ENCODE measurements at places on chromosomes 3 and 15.

DNA sequence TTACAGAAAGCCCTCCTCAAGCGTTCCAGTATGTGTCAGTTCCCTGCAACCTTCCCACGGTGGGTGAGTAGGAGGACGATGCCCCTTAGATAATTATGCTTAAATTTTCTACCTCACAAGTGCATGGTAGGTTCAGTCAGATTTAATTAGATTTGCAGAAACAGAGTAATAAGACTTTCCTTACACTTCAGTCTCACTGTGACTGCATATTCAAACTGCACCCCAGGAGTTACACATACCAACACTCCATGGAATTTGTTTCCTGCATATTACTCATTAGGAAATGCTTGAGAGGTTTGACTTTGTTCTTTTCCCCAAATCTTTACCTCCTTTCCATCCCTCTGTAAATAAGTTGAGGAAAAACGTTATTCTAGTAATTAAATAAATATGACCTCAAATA lies 108.8 kb downstream of the ARRDC4 start:
- no peak for DNase-seq

DNA sequence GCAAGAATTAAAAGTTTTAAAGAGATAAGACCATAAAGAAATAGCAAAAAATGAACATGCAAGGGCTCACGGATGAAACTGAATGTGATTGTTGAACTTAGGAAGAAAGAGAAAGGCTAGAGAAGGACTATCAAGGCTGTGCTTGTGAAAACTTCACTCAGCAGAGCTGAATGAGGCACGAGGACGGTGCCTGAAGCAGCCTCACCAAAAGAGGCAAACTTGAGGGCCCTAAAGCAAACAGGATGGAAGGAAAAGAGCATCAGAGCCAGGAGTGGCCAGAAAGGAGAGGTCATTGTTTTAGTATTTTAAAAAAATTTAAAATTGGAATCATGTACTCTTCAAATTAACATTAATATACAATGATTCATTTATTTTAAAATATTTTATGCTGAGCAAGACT lies 191.2 kb upstream of the SOX14 start:
- no peak for DNase-seq

GRCh38 chr15:37028625-37029296 lies 71.6 kb downstream of the MEIS2 start:
- no peak for DNase-seq

DNA sequence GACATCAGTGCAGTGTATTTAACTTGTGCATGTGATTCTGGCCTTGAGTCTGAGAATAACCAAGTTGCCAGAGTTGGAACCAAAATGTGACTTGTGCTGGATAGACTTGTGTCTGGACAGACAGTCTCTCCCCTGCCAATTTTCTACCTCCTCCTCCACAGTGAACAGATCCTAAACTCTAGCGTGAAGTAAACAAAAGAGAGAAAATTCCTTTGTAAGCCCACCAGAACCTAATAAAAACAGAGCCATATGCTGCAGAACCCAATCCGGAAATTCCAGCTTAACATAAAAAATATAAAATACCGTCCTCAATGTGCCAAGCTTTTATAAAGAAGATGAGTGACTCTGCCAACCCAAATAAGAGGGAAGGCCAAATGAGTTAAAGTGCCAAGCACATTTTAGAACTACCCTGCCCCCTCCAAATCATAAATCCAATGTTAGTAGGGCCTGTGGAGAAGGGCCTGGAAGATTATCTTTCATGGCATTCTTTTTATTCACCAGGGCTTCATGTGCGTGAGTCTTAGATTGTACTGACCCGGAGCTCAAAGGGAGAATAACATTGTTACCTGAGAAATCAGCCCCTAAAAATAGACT lies 344.6 kb upstream of the PROK2 start:
- no peak for DNase-seq

GRCh38 chr15:100334015-100334414 lies 7.8 kb downstream of the ADAMTS17 start:
- DNase-seq, result no peak

- DNase-seq, result no peak
Observed at GRCh38 chr15:100762289-100762688, 117.3 kb upstream of the ALDH1A3 start.

DNA sequence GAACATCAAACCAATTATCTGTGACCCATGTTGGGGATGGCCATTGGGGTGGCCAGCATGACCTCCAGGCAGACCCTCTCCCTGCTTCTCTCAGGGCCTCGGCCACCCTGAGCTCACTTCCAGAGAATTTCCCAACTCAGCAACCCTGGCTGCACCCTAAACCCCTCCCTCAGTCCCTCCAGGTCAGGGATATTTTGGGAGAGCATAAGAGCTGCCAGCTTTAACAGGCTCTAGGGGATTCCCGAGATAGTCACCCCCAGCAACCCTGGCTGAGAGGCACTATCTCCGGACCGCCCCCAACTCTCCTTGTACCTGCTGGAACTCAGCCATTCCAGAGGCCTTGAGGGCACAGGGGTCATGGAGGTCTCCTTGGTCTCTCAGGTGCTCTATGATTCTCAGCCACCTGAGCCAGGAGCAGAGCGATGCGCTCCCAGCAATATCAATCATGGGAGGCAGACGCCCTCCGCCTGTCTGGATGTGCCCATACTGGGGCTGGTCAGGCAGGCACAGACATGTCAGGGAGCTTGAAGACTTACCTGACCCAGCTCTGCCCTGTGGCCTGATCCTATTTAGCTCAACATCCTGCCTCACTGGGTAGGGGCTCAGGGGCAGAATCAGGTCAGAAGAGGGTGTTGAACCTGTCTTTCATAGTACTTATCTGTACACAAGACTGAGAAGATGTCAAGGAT lies 34.9 kb upstream of the CILP start:
- no peak for DNase-seq

DNA sequence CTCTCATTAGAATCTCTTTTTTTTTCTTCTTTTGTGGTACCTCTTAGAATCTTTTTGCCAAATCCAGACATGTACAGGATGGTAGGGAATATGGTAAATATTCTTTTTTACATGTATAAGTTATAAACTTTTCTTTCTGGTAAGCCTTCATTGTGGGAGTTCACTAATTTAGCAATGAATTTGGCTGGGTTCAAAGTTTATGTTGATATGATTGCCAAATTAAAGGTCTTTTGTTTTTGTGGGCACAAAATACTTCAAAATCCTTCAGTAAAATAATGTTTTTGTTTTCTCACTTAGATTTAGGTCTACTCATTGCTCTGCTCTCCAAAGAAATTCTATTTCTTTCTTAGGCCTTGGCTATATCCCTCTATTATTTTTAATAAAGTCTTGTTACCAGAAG lies 1405.9 kb upstream of the ALCAM start:
- DNase-seq, result no peak

GRCh38 chr3:148790851-148791735 lies 36.5 kb upstream of the CPB1 start:
- DNase-seq, result no peak

GRCh38 chr3:100682854-100683760 lies 26.2 kb upstream of the TFG start:
- DNase-seq, result no peak

- DNase-seq, result no peak
Observed at GRCh38 chr3:158260392-158260791, 150.5 kb downstream of the RSRC1 start.

GRCh38 chr15:58057559-58057958 lies 8.0 kb downstream of the ALDH1A2 start:
- no peak for DNase-seq

DNA sequence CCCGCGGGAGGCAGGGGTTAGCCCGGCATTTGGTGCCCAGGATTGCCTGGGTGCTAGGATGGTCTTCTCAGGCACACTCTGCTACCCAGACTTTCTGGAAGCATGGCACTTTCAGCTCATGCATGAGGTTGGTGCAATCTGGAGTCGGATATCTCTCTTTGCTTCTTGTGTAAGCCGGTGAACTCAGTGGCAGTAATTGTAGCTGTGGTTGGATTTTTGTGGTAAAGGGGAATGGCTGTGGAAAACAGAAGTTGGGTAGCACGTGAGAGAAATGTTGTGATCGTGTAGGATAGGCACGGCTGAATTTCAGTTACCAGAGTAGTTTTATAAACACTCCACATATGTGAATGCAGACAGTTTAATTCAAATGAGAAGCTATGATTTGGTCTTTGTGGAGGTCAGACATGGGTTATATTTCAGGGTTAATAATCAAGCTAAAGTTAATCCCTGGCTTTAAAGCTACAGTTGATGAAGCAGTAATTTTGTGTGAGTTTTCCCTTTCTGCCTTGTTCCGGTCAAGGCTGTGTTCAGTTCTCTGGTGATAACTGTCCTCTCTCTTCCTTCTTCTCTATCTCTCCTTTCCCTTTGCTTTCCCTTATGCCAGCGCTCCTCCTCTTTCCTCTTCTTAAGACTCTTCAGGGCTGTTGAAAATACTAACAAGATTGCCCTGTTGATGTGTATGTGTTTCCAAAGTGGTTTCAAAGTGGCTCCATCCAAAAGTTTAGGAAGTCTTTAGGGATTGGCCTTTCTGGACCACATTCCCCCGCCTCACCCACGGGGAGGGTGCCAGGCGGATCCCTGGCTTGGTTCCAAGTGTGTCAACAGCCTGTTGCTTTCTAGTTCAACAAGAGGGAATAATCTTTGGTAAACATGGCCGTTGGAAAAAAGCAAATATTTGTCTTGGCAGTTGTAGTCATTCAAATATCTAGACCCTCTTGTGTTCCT lies 404.6 kb upstream of the C2CD4B start:
- DNase-seq, result no peak

DNA sequence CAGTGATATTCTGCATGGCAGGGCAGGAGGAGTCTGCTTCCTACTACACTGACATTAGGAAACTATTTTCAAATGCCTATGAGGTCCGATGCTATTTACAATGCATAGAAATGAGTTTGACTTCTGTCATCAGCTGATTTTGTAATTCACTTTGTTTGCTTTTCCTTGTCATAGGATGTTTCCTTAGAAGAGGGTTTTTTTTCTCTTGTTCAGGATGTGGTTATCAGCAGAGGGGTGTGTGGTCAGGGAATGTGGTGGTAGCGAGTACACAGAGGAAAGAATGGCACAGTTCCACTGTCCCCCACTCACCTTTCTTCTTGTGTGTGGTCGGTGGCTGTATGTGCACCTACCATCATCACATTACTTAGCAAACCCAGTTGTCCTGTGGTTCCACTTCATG lies 231.5 kb downstream of the LRTM1 start:
- DNase-seq, result no peak

DNA sequence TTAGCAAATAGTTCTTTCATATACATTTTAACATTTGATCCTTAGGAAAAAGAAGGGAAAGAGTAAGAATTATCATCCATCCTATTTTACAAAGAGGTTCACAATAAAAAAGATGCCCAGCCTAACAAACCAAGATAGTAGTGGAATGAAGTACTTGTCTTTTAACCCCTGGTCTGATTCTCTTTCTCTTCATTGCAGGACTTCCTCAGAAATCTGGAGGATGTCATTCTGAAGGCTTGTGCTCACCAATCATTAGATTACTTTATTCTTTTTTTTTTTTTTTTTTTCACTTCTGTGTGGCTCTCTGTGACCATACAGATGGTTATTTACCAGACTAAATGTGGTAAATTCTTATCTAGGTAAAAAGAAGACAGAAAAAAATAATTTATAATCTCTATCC lies 7.0 kb downstream of the HDGFL3 start:
- no peak for DNase-seq

DNA sequence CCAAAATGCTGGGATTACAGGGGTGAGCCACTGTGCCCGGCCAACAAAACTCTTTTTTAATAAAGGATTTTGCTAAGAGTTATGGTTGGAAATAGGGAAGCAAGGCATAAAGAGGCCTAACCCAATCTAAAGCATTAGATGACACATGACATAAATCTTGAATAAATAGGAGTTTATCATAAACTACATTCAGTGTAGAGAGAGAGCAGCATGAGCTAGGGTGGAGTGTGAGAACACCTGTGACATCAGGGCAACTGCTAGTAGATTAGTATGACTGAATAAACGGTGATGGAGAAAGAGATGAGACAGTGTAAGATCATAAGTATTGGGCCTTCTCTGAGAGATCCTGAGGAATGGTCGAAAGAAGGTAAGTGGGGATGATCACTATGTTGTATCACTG lies 63.7 kb downstream of the DPPA2 start:
- no peak for DNase-seq
